Fibroblast of the aortic adventitia (primary cell): ENCODE measurements at places on chromosomes 16 and 17. TPM values are rescaled to one million over a fixed set of nuclear protein-coding genes. Genes with fewer than 3 reads are reported as not detected.

Gene AOC3
- under 0.01 and 0.08 TPM in 2 replicates for total RNA-seq

Gene PRSS21
- 0.27 and 0.49 TPM in 2 replicates for total RNA-seq

Gene EVPL
- not detected in 2 replicates for total RNA-seq

Gene NPB
- 1.3 and 1.4 TPM in 2 replicates for total RNA-seq

Gene NHERF2
- 11.5 and 26.3 TPM in 2 replicates for total RNA-seq

Gene COX10
- 6.4 and 19.2 TPM in 2 replicates for total RNA-seq

Gene SMG6
- total RNA-seq = 37.5 and 49.3 TPM in 2 replicates

Gene IKZF3
- not detected in 2 replicates for total RNA-seq

Gene TBX21
- not detected in 2 replicates for total RNA-seq

Gene PRPSAP1
- total RNA-seq = 48.1 and 57.9 TPM in 2 replicates

Gene CACNG5
- not detected in 2 replicates for total RNA-seq

Gene INTS2
- 14.9 and 15.4 TPM in 2 replicates for total RNA-seq

Gene C16orf54
- not detected in 2 replicates for total RNA-seq

Gene CCL15
- total RNA-seq = not detected in 2 replicates

Gene KCTD2
- 20.2 and 34.2 TPM in 2 replicates for total RNA-seq

Gene SEC14L1
- 34.3 and 149 TPM in 2 replicates for total RNA-seq

Gene SULT1A2
- total RNA-seq = 3.3 TPM in 1 of 2 replicates, not detected in the other

Gene TRIM65
- 7.7 and 11.4 TPM in 2 replicates for total RNA-seq

Gene TP53TG3F
- not detected in 2 replicates for total RNA-seq

Gene SMTNL2
- total RNA-seq = 0.16 TPM in 1 of 2 replicates, not detected in the other

Gene EDC4
- total RNA-seq = 29.1 and 47.4 TPM in 2 replicates

Gene TP53TG3
- not detected in 2 replicates for total RNA-seq

Gene KIF2B
- total RNA-seq = not detected in 2 replicates

Gene HCRT
- total RNA-seq = not detected in 2 replicates

Gene JPH3
- not detected in 2 replicates for total RNA-seq
